ENCODE measurements at places on chromosomes 12 and 14.

- no peak for DNase-seq
Observed at GRCh38 chr12:62468397-62468796, 1.8 kb downstream of the MON2 start.

DNA sequence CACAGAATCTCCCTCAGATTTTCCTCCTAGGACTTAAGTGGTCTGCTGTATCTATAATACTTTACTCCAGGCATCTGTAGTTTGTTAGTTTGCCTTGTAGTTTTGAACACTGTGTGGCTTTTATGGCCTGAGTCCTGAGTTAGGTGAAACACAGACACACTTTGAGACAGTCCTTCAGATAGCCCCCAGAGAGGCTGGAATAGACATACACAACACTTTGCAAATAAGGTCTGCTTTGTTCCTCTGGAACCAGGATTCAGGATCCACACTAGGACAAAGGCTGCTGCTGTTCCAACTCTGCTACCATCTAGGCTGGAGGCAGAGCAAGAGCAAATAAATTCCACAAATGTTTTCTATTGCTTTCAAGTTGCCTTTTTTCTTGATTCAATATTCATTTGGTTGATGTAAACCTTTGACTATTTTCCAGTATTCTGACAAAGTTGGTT lies 41.4 kb upstream of the INSM2 start:
- no peak for DNase-seq

DNA sequence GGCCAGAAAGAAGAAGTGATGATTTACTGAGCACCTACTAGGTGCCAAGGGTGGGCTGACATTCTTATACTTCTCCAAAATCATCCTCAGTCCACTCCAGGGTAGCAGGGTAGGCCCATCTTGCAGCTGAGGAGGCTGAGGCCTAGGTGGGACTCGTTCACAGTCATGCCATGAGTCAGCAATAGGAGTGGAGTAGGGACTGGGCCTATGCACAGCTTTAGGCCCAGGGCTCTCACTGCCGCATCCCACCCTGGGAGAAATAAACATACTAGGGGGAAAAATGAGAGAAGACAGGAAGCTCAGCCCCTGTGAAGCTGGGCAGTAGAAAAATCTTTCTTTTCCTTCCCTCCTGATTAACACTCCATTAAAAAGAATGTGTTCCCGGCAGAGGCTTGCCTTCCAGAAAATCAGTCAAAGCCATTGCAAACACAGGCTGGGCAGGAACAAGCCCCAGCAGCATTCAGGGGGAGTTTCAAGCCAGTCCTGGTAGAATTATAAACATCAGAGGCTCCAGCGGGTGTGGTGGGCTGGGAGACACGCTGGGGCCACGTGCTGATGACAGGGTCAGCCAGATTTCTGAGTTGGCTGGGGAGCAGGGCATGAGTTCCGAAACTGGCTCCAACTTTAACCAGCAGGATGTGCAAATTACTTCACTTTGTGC lies 1.8 kb downstream of the HSPB8 start:
- no peak for DNase-seq

DNA sequence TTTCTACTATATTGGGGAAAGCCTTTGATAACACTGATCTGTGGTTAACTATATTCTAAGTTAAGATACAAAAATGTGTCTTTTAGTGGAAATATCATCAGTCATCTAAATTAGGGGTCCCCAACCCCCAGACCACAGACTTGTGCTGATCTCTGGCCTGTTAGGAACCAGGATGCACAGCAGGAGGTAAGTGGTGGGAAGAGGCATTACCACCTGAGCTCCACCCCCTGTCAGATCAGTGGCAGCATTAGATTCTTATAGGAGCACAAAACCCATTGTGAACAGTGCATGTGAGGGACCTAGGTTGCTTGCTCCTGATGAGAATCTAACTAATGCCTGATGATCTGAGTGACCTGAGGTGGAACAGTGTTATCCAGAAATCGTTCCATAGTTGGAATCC lies 28.3 kb upstream of the LIN7A start:
- DNase-seq, result no peak

DNA sequence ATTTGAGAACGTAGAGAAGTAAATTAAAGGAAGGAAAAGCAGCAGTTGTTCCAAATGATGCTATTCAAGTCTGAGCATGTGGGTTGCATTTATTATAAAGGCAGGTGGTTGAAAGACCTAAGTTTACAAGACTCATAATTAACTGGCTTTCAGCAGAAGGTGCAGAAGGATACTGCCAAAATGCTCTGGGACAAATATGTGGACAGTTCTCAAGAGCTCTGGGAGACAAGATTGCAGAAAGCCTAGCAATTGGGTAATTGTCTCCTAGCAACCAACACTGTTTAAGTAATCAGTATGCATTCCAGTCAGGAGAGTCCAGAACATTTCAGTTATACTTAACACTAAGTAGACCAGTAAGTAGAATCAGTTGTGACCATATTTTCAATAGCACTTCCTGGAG lies 131.5 kb downstream of the GPR135 start:
- DNase-seq, result no peak

- DNase-seq, result no peak
Observed at GRCh38 chr12:43501703-43502102, 50.3 kb downstream of the ADAMTS20 start.

DNA sequence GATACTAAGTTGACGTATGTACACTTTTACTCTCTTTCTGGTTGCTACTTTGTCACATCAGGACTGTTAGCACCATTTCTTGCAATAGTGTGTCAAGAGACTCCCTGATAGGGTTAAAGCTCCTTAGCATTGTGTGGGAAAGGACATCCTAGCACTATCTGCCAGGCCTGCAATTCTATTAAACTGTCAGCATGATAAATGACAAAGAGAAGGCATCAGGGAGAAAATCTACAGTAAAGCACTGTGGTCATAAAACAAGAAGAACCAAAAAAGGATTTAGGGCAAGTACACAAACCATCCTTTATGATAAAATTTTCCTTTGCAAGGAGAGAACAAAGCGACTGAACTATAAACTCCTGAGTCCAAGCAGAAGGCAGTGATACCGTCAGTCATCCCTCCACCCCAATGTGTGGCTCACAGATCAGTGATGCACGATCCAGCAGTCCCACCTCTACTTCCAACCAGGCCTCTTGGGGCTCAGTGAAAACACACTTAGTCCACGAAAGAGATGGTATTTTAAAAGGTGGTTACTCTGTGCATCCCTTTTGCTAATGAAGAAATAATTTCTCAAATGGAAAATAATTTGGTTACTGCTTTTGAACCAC lies 31.4 kb upstream of the SLC35F4 start:
- DNase-seq, result no peak

DNA sequence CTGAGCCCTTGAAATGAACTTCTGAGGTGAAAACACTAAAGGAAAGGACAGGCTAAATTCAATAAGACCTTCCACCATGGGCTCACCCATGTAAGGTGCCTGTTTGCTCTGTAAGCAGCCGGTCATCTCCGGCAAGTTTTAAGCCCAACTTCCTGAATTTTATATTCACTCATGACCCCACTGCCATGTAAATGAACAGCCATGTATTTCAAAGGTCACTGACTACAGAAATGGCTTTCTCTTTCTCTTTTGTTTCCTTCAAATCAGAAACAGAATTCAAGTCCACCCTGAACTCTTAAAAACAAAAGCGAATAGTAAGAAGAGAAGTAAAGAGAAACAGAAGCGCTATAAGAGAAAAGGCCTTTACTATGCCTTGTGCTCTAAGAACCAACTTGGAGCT lies 61.7 kb upstream of the OVCH1 start:
- no peak for DNase-seq

DNA sequence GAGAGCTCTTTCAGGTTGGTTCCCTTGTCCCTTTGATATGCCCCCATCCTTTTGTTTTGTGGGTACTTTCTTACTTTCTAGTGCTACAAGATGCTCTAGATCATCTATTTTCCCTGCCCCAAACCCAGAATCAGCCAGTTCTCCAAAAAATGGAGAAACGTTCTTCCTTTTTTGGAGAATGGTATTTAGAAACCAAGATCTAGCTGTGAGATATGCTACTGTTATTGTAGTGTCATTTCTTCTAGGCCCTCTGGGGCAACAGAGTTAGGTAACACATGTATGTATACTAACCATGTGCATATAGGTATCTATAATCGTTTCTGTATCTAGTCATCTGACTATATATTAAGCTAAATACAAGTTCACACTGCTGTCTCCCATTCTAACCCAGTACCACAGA lies 6.9 kb upstream of the IGFBP6 start:
- DNase-seq, result no peak

DNA sequence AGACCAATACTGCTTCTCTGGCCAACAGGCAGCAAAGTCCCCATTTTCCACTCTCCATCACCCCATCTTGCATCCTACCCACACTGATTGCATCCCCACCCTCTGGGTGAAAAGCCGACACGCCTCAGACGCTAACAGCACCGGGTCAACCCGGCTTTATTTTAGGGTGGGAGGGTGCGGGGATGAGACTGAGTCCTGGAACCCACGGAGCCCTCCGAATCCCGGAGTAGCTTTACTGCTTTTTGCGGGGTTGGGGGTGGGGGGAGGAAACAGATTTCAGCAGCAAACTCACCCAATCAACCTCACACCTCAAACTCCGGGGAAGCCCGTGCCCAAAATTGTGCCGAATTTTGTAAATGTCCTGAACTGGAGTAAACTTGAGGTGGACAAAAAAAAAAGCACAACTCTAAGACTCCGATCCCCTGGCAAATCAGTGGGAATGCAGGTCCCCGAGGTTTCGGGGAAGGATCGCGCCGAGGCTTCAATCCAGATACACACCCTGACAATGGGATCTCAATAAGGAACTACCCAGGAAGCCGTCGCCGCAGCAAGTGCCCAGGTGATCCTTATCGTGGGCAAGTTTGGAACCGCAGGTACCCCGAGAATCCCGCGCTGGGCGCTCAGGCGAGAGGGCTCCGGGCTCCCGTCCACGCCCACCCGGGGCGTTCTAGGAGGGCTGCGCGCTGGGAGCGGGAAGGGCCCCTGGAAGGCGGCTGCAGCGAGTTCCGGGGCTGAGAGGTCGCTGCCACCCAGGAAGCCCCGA lies 1.1 kb downstream of the GCH1 start:
- DNase-seq, result no peak

- DNase-seq, result no peak
Observed at GRCh38 chr12:12267742-12268200, 927 bp upstream of the LRP6 start.

DNA sequence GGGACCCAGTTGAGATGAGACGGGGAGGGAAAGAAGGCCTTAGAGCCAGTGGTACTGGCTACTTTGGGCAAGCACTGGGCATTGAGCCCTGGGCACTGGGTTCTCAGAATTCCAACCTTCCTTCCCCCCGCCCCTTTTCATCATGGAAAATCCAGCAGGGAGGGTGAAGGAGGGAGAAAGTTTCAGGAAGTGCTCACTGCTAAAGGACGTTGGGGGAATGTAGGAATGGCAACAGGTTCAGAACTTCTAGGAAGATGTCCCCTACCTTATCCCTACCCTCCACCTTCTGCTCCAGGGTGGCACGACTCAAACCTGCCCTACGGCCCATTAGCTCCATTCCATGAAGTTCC lies 4.2 kb upstream of the TNS2 start:
- no peak for DNase-seq

GRCh38 chr14:104096751-104097700 lies 11.5 kb downstream of the ASPG start:
- DNase-seq, result no peak

DNA sequence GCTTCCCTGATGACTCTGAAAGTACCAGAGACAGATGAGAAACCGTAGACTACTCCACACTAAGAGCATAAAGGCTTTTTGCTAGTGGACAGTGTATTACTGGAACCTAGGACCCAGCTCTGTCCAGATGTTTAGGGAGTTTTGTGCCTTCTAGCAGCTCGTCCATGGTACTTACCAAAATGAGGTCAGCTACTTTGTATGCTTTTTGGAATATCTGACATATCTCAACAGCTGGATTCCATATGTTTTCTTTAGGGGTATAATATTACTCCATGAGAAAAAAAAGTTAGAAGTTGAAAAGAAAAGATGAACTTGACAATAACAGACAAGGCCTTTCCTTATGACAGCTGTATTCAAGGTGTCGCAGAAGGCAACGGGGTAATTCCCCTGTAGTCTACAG lies 32.1 kb upstream of the FRMD6 start:
- no peak for DNase-seq

GRCh38 chr14:26444822-26445221 lies 153.0 kb downstream of the NOVA1 start:
- no peak for DNase-seq

- DNase-seq, result no peak
Observed at GRCh38 chr12:42217656-42218055, 20.4 kb downstream of the YAF2 start.

- DNase-seq, result no peak
Observed at GRCh38 chr14:89424241-89424640, 7.2 kb upstream of the FOXN3 start.

DNA sequence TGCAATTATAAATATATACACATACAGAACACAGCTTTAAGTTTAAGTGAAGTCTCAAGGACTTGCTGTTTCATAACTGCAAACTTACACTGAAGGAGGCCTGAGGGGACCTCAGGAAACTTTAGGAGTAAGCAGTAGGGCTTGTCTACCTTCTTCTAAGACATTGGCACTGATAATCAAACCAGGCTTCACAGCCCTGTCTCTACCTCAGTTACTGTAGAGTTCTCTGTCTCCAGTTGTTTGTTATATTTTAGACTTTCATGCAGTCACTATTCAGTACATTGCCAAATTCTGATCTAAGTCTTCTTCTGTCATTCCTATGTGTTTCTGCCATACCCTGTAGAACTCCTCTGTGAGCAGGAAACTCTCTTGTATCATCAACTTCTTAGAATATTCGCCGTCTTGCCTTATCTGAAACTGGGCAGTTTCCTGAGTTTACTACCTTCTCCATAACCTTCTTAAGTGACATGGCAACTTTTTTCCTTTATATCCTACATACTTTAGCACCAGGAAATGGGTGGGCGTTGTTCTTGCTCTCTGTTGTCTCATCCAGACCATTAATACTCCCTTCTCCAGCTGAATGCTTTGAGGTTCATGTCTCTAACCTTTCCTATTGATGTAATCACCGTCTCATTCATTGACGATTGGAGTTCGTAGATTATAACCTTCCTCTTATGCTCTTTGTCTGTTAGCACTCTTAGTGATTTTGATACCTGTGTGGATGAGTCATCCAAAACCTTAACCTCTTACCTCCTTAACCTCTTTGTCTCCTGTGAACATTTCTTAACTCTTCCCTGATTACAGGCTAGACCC lies 11.4 kb downstream of the APAF1 start:
- no peak for DNase-seq

DNA sequence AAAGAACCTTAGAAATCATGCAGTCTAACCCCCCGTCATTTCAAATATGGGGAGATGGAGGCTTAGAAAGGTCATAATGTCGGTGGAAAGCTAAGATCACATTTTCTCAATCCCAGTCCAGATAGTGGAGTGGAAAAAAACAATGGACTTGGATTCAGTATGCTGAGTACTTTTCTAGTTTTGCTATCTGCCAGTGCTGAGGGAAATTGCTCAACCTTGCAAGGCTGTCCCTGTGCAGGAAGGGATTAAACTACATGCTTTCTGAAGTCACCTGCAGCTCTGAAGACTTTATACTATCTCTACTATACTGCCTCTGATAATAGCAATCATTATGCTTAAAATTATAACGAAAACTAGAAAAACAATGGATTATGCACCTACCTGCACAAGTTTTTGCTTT lies 272.8 kb downstream of the LRIG3 start:
- no peak for DNase-seq
